ENCODE measurements at places on chromosomes 4 and X. TPM values are rescaled to one million over a fixed set of nuclear protein-coding genes. Genes with fewer than 3 reads are reported as not detected.

The OPHN1 gene
- total RNA-seq: 2.9 TPM

GRCh38 chr4:65670331-65671031 is at the start of gene EPHA5:
Gene EPHA5, minus strand, starts transcription at chr4:65670489. Its CDS starts 747 bp downstream, at chr4:65669742.
- no peak for DNase-seq

DNA sequence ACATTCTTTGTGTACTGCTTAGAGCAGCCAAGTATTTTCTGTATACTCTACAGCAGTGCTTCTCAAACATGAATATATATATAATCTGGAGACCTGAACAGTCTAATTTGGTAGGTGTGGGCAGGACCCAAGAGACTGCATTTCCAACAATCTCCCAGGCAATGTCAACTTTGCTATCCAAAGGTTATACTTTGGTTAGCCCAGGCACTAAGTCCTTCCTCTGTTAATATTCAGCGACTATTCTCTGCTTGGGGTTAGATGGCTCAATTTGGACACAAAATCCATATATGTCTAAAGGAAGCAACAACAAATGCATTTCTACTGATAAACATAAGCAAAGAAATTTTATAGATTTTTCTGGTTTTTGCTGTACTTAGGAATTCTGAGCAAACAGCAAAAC is 480.0 kb upstream of the RPS6KA3 start:
- no peak for DNase-seq

GRCh38 chr4:121049072-121049599 is 23.2 kb downstream of the NDNF start:
- DNase-seq: no peak

The ALAS2 gene
- not detected for total RNA-seq

GRCh38 chr4:22941688-22942375 is 249.1 kb downstream of the GBA3 start:
- no peak for DNase-seq

DNA sequence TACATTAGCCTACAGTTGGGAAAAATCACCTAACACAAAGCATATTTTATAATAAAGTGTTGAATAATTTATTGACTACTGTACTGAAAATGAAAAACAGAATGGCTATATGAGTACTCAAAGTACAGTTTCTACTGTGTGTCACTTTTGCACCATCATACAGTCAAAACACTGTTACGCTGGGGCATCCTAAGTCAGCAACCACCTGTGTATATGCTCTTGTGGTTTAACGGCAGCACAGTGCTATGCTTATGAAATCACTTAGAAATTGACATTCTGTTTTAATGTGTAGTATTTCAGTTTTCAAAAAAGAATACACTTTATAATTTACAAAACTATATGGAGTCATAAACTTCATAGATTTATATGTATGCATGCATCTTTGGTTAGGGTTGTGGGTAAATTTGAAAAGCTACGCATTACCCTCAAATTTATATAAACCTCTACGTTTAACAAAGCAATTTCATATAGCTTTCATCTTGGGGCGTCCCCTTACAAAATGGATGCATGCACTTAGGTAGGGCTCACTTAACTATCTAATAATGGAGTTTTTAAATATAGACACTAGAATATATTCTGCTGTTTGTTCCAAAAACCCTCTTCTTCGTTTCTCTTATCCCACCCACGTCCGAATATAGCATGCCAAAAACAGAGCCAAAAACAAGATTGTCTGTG is 690 bp upstream of the NEIL3 start:
- DNase-seq: no peak

- DNase-seq: no peak
Measured at GRCh38 chrX:79618280-79618679, 251.1 kb upstream of the ITM2A start.

- no peak for DNase-seq
Measured at GRCh38 chr4:121977251-121978171, 25.7 kb upstream of the TRPC3 start.

The SORCS2 gene
- total RNA-seq: 0.64 TPM

- DNase-seq: no peak
Measured at GRCh38 chrX:40172401-40173142, 74.8 kb upstream of the BCOR start.

The ZNF157 gene
- total RNA-seq: not detected

The GAGE13 gene
- not detected for total RNA-seq

DNA sequence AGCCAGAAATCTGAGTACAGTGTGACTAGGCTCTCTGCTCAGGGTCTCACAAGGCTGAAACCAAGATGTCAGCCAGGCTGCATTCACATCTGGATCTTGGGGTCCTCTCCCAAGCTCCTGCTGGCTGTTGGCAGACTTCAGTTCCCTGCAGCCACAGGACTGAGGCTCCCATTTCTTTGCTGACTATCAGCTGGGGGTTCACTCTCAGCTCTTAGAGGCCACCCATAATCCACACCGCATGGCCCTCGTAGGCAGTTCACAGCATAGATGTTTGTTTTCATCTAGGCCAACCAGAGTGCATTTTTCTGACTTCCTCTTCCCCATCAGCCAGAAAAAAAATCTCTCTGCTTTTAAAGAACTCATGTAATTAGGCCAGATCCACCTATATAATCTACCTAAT is 8.2 kb upstream of the WDR44 start:
- no peak for DNase-seq

DNA sequence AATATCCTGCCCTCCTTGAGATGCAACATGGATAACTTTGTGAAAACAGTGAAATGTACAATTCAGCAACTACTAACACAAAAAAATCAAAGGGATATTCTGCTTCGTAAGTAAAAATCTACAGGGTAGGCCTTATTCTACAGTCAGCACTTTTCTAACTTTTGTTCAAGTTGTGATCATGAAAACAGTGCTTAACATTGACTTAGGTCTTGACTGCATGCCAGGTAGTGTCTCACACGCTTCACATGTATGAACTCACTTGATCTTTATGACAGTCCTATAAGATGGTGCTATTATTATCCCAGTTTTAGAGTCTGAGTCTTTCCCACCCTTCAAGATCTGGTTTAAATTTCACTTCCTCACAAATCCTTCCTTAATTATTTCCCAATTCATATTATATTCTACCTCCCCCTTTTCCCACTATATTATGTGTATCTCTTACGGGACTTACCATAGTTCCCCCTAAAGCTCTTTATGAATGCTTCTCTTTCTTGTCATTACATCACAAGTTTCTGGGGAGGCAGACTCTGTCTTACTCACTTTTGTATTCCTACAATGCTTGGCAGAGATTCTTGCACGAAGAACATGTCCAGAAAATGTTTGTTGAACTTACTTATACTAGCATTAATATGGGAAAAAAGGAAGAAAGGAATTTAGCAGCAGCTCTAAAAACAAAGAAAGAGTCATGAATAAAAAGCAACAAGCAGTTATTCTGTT is 179.8 kb downstream of the SCFD2 start:
- no peak for DNase-seq

- DNase-seq: no peak
Measured at GRCh38 chr4:148216866-148217814, 225.1 kb downstream of the NR3C2 start.

The PAGE2 gene
- not detected for total RNA-seq

DNA sequence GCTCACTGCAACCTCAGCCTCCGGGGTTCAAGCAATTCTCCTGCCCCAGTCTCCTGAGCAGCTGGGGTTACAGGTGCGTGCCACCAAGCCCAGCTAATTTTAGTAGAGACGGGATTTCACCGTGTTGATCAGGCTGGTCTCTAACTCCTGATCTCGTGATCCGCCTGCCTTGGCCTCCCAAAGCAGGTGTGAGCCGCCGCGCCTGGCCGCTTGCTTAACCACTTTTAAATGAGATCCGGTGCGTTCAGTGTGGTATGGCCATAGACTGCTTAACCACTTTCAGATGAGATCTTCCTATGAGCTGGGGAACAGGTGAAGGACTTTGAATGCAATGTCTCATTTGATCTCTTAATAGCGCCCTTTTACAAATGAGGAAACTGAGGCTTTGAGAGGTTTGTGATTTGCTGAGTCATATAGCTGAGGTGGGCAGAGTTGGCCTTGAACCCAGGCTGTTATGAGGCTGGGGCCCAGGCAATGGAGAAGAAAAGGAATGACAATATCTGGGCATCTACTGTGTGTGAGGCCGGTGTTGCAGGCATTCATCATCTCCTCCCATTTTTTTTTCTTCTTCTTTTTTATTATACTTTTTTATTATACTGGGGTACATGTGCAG is 41.9 kb upstream of the NSG1 start:
- no peak for DNase-seq

The COL4A5 gene
- total RNA-seq: 40.1 TPM

The PDLIM3 gene
- 11.4 TPM for total RNA-seq

- DNase-seq: no peak
Measured at GRCh38 chr4:54085284-54085683, 14.7 kb upstream of the GSX2 start.

The ATOH1 gene
- total RNA-seq: not detected

The SPATA18 gene
- total RNA-seq: 17.4 TPM

DNA sequence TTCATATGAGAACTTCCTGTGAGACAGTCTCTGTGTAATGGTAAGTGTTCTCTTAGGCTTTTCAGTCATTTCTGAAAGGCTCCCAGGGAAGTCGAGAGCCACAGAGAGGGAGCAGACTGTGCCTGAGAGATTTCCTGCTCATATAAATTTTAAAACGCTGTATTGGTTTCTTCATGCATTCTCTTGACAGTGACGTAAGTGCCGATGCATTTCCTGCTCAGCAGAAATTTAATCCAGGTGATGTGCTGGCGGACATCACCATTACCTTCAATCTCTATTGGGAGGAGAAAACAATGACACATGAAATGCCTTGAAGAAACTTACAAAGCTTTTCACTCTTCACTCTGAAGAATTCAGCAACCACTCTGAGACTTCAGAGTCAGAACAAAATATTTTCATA is 383.6 kb downstream of the BMPR1B start:
- DNase-seq: no peak

The MGARP gene
- 0.10 TPM for total RNA-seq

DNA sequence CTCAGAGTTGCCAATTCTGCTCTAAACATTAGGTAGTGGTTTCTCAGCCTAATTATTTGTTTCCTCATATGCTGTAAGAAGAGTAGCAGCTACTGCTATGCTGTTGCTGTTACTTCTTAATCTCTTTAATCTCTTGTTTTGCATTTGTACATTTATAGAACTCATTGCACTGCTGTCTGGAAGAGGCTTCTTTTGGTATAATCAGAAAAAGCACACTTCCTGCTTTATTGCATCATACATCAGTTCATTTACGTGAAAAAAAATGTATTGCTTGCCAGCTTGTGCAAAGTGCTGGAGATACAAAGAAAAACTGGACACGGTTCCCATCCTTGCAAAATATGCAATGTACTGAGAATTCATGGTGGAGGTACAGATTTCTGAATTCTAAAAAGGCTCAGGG is 332.0 kb downstream of the GRXCR1 start:
- no peak for DNase-seq

The CYBB gene
- not detected for total RNA-seq

The ARHGEF6 gene
- total RNA-seq: 11.6 TPM

- no peak for DNase-seq
Measured at GRCh38 chr4:124322234-124323065, 390.1 kb downstream of the ANKRD50 start.

DNA sequence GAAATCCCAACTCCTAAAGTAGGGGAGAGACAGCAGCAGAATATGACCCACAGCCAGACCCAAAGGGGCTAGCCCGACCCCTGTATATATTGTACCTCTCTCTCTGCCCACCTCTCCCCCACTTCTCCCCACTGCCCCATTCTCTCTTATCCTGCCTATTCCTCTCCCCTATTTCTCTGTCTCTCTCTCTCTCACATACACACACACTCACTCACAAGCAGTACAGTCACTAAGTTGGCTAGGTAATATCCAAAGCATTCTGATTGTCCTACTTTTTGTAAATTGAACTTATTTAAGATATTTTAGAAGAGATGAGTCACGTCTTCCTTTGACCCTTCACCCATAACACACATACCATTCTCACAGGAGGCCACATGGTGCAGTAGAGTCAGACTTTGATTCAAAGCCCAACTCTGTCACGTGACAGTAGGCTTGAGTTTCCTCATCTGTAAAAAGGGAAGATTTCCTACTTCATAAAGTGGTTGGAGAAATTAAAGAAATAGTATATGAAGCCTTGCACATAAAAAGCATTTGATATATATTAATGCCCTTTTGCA is 29.5 kb downstream of the SRPX2 start:
- DNase-seq: no peak

The RHOH gene
- total RNA-seq: 0.82 TPM

DNA sequence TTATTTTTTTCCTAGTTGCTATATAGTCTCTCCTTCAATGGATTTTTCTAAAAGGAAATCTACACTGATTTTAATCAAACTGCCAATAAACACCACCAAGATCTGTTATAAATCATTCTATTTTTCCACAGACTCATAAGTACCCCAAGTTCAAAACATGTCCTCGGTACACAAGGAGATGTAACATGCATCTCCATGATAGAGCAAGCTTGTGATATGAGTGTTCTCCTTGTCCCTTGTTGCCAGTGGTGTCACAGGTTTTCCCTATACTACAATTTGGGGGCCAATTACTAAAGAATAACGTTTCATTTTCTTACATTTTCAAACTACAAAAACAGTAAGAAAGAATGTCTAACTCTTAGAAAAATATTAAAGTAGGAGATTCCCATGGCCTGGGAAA is 491 bp downstream of the ARHGEF6 start:
- no peak for DNase-seq

The RPL34 gene
- 1,197 TPM for total RNA-seq

DNA sequence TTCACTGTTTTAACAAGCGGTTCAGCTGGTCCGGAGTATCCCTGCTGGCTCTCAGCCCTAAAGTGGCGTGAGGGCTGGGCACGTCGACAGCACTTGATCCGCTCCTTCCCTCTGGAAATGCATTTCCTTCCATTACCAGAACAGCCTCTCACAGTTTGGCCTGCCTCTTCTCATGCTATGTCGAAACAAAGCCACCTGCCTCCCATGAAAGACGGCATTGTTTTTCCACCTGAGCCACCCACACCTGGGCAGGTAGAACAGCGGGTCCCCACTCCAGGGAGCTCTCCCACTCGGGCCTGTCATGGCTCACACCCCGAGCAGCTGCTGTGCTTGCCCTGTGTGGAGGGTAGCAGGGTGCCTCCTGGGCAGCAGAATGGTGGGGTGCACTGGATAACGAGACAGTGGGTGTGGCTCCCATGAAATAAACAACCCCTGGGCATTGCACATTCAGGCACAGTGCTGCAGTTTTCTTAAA is 86.2 kb downstream of the FHDC1 start:
- DNase-seq: no peak

The CT45A3 gene
- total RNA-seq: not detected

GRCh38 chr4:73741031-73741749 is 821 bp downstream of the CXCL8 start:
- no peak for DNase-seq

DNA sequence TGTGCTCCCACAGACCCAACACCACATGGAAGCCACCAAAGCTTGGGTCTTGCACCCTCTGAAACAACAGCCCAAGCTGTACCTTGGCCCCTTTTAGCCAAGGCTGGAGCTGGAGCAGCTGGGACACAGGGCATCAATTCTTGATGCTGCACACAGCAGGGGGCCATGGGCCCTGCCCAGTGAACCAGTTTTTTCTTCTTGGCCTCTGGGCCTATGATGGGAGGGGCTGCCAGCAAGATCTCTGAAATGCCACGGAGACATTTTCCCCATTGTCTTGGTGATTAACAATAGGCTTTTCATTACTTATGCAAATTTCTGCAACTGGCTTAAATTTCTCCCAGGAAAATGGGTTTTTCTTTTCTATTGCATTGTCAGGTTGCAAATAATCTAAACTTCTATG is 49.0 kb downstream of the SPANXA2 start:
- no peak for DNase-seq

- DNase-seq: no peak
Measured at GRCh38 chr4:181687116-181687515, 556.1 kb upstream of the TENM3 start.
